Fibroblast of lung (primary cell): ENCODE measurements at places on chromosomes 2 and 18. TPM values are rescaled to one million over a fixed set of nuclear protein-coding genes. Genes with fewer than 3 reads are reported as not detected.
A peak's percentile ranks its signal among the peaks of the same experiment; 100 is the strongest.

DNA sequence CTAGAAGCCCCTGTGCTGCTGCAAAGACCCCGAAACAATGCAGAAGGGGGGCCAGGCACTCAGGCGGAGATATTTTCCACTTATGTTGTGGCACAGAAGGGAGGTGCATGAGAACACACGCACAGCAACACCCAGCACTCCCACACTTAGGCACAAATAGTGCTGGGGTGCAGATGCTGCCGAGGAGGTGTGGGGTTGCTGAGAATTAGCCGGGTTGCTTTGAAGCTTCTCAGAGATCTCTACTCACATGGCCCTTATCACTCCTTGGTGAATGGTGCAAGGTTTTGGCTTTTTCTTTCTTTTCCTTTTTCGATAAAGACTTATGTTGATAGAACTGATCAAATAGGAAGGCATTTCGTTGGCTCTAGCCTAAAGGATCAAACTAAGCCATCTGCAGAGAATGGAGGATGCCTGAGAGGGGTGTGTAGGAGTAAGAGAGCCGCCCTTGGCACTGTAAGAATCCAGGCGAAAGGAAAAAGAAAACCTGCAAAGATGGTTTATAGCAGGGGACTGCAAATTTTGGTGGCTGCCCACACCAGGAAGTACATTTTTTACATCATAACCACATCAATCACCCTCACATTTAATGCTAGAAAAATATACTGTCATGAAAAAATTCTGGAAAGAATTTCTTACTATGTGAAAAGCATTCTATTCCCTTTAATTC, 27.9 kb upstream of the FHL2 start:
- no peak for DNase-seq

DNA sequence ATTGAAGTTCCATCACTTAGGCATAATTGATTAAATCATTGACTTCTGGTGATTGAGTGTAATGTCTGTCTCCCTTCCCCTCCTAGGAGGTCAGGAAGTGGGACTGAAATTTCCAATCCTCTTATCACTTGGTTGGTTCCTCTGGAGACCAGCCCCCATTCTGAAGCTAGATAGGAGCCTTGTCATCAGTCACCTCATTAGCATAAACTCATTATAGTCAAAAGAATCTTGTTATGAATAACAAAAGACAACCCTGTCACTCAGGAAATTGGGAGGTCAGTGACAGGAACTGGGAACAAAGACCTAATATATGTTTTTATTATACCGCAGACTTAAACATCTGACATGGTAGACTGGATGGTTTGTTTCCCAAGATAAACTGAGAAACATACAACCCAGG, 60.7 kb upstream of the GAREM2 start:
- DNase-seq: no peak

DNA sequence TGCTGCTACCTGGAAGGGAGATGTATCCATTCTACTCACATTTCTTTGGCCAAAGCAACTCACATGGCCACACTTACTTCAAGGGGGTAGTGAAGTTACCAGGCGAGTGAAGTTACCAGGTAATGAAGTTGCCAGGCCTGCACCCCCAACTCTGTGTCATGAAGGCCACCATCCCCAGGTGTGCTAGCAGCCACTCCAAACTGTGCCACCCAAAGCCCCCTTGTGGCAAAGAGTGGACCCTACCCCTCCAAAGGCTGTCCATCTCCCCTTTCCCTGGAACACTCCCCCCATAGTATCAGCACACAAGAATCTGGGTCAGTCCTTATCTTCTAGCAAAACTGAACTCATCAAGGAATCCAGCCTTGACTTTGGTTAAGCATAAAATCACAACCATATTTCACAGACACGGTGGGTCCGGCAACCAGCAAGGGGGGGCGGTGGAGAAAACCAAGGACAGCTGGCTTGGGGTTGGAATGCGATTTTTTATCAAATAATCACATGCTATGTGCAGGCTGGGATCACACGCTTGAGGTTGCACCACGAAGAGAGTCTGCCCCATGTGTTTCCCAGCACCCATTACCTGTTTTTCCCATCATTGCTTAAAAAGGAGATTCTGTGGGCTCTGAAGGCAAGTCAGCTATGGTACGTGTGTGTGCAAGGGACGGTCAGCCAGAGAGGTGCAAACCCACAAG, 60.9 kb downstream of the ZFP36L2 start:
- no peak for DNase-seq

DNA sequence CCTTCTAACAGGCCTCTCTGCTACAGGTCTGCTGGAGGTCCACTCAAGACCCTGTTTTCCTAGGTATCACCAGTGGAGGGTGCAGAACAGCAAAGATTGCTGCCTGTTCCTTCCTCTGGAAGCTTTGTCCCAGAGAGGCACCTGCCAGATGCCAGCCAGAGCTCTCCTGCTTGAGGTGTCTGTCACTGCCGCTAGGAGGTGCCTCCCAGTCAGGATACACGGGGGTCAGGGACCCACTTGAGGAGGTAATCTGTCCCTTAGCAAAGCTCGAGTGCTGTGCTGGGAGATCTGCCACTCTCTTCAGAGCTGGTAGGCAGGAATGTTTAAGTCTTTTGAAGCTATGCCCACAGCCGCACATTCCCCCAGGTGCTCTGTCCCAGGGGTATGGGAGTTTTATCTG, 140.6 kb downstream of the BAZ2B start:
- no peak for DNase-seq

GRCh38 chr2:5975401-5975800, 283.2 kb downstream of the SOX11 start:
- no peak for DNase-seq

DNA sequence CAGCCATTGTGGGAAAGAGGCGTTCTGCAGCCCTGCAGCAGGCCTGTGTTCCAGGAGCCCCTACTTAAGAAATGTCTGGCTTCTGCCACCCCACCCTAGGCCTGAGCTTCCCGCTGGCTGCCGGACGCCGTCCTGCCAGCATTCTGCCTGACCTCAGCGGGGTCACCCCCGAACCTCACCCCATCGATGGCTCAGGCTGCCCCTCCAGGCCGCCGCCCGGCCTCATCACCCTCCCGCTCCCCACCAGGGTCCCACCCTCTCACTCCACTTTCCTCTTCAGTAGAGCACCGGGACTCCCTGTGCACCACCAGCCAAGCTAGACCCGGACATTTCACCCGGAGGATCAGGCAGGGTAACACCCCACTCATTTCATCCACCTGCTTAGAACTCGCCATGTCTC, 73.6 kb upstream of the SALL3 start:
- no peak for DNase-seq

GRCh38 chr18:57668021-57668420, 46.4 kb upstream of the NARS1 start:
- DNase-seq: no peak

- no peak for DNase-seq
These were observed 418.8 kb downstream of the ARHGAP15 start for GRCh38 chr2:143548032-143548431.

DNA sequence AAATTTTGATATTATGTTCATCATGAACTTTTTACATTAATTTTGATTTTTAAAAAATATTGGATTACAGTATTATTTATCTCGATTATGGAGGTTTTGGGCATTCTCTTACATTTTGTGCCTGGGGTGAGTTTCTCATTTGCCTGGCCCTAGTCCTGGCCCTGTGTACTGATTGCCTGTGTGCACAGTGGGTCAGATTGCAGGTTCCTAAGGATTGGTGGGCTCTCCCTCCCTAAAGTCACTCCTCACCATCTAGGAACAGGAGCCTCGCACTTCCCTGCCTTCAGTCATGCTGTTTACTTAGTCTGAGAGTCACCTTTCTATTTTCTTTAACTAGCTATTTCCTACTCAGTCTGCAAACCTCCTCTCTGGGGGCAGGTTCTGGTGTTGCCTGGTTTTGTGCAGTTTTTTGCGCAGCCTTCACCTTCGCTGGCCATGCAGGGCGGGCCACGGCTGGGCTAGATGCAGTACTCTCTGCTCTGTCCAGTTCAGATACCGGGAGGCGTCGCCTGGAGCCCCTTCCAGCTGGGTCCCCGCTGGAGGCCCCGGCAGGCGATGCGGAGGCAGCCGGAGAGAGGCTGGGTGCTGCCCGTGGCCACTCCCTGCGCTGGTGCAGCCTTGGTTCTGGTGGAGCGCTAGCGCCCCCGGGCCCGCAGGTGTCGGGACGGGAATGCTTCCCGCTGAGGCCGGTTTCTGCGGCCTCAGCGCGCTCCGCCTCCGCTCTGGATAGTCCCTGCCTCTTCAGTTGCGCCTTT, 23.3 kb upstream of the MC5R start:
- DNase-seq: peak; percentile 26

DNA sequence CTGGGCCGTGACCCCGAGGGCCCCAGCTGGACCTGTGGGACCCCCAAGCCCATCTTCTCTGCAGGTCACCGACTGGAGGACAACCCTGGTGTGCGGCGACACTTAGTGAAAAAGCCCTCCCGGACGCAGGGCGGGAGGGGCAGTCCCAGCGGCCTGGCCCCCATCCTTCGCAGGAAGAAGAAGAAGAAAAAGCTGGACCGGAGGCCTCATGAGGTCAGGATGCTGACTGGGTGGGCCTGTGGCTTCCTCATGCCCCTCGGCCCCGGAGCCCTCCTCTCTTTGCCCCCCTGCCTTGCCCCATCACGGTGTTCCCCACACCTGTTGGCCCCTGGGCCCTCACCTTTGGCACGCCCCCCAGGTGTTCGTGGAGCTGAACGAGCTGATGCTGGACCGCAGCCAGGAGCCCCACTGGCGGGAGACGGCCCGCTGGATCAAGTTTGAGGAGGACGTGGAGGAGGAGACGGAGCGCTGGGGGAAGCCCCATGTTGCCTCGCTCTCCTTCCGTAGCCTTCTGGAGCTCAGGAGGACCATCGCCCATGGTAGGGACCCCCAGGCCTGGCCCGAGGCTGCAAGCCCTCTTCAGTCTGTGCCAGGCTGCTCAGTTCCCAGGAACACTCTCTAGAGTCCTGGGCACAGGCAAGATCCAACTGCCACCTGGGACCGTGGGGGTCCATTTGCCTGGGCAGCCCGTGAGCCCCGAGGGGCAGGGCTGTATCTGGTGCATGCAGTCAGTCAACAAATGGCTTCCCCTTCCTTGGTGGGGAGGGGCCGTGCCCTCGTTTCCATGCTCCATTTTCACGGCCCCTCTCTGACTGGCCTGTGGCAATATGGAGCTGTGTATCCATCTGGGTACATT, 4.7 kb downstream of the SLC4A3 start:
- no peak for DNase-seq

DNA sequence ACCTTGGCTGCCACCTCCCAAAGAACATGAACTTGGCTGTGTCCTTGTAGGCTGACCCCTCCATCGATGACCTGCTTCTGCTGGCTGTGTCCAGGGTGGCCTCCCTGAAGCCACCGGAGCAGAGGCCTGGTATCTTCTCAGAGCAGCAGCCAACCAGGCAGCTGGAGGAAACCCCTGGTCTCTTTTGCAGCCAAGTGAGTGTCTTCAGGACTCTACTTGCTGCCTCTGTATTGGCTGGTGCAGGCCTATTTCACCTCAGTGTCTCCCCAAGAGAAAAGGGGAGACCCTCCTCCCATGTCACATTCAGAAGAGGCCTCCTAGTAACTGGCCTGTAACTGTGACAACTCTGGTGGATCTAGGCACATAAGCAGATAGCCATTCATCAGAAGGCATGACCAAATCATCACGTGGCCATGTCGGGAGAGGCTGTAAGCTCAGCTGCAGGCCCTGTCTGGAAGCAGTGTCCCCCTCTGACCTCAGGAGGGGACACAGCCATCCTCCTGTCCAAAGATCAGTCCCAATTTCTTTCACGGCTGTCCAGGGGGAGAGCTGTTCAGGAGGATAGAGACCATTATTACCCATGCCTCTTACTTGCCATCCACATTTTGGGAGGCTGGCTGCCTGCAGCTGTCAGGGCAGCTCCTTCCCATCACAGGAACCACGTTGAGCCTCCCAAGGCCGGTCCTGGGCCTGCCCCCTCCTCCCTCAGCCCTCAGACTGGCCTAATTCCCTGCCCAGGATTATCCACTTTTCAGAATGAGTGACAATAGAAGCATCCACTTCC, 20.9 kb upstream of the ROCK2 start:
- DNase-seq: no peak

GRCh38 chr18:22813648-22814328, 119.3 kb upstream of the RBBP8 start:
- peak; percentile 63 for DNase-seq

DNA sequence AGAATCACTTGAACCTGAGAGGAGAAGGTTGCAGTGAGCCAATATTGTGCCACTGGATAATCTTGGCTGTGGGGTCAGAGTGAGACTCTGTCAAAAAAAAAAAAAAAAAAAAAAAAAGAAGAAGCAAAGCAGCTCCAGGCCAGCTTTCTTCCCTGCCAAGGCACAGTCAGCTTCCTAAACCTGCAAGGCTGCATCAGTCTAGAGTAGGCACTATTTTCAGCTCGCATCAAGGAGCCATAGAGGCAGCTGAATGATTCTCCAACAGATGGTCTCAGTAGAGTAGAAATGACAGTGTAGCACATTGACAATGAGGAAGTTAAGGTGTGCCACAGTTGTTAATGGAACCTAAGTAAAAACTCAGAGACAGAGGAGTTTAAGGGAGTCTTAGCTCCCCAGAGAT, 35.6 kb downstream of the BMP10 start:
- no peak for DNase-seq

- DNase-seq: no peak
These were observed 250.2 kb downstream of the LRRTM1 start for GRCh38 chr2:80054346-80054675.

DNA sequence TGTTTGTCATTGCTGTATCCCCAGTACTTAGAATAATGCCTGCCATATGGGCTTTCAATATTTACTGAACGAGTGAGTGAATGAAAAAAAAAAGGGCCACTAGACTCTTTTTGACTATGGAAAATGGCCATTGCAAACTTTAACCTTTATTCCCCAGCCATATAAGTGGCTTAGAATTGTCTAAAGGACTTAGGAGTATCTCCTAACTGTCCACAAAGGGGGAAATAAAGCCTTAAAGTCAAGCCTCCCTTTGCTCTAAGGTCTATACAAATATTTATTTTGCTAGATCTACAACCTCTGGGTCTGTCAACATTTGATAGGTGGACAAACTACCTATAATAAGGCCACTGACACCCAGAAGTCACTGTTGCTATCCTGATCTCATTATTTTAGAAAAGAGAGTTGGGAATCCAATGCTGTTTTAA, 25.7 kb downstream of the UPP2 start:
- no peak for DNase-seq

GRCh38 chr2:72925328-72925943, 8.1 kb downstream of the EMX1 start:
- no peak for DNase-seq

- DNase-seq: no peak
These were observed 643 bp downstream of the RMC1 start for GRCh38 chr18:23503963-23504344.

- no peak for DNase-seq
These were observed 228.3 kb downstream of the C1D start for GRCh38 chr2:67834482-67834881.

GRCh38 chr2:148675708-148676107, 31.2 kb downstream of the EPC2 start:
- peak; percentile 47 for DNase-seq

VWC2L gene
- not detected in 2 replicates for total RNA-seq

SLC14A1 gene
- total RNA-seq: 2.3 and 31.0 TPM in 2 replicates

CRYGD gene
- total RNA-seq: not detected in 2 replicates

RTP5 gene
- total RNA-seq: not detected in 2 replicates

AMER3 gene
- total RNA-seq: not detected in 2 replicates

KLHL30 gene
- 0.26 and 1.2 TPM in 2 replicates for total RNA-seq

CCDC141 gene
- under 0.01 and 0.17 TPM in 2 replicates for total RNA-seq

STK25 gene
- 131 and 197 TPM in 2 replicates for total RNA-seq
